Activated effector memory CD4-positive, alpha-beta T cell treated with Interleukin-2 at 50 U/mL for 16 hours (primary cell): ENCODE measurements at places on chromosomes 2 and 18.

DNA sequence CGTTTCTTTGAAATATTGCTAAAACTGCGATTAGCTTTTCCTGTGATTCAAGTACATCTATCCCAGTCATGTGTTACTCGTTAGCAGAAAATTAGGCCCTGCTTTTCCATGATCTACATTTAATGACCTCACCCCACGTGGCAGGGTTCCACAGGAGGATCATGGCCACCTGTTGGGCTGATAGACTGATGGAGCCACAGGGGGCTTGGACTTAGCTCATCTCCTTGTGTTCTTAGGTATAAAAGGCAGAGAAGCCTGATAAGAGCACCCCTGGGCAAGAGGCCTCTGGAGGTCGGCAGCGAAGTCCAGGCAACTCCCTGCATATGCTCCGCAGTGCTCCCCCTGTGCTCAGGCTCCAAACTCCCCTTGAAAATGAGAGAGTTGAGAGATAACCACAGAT is 12.9 kb downstream of the FZD7 start:
- DNase-seq = no peak

DNA sequence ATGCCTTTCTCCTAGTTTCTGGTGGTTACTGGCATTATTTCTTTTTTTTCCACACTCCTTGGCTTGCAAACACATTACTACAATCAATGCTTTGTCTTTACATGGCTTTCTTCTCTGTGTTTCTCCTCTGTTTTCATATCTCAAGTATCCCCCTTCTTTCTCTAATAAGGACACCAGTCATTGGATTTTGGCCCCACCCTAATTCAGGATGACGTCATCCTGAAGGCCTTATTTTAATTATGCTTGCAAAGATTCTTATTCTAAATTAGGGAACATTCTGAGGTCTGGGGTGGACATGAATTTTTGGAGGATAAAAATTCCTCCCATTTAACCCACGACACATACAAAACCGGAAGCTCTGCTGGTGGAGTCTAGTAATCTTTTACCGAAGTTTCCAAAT is 1556.6 kb downstream of the DPP10 start:
- DNase-seq = no peak

GRCh38 chr2:217177720-217178119 is 317.9 kb upstream of the TNP1 start:
- no peak for DNase-seq

GRCh38 chr2:107358362-107358761 is 468.3 kb upstream of the RGPD4 start:
- DNase-seq = no peak

GRCh38 chr2:216911886-216912285 is 52.0 kb upstream of the TNP1 start:
- no peak for DNase-seq

- no peak for DNase-seq
Observed at GRCh38 chr2:182355815-182356214, 71.0 kb downstream of the PDE1A start.

GRCh38 chr2:135913727-135914365 is 37.6 kb upstream of the MCM6 start:
- no peak for DNase-seq

DNA sequence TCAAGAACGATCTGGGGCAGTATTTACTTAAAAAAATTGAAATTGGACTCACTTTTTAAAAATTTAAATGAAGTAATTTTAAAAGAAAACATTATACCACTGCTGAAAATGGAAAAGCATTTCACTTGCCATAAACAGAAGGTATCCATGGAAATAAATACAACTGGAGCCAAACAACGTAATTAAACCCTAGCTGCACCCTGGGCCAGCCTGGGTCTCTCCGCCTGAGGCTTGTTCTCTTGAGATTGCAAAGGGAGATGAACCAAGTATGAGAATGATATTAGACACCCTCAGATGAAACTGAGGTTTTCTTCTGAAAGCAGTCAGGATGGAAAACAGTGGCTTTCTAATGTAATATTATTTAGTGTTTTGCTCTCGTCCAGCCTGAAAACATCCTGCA is 264.4 kb downstream of the KCNE4 start:
- no peak for DNase-seq
